T follicular helper cell (primary cell): ENCODE measurements at places on chromosomes 16 and 17.

GRCh38 chr17:40500709-40501108 is 714 bp downstream of the TNS4 start:
- DNase-seq: no peak

DNA sequence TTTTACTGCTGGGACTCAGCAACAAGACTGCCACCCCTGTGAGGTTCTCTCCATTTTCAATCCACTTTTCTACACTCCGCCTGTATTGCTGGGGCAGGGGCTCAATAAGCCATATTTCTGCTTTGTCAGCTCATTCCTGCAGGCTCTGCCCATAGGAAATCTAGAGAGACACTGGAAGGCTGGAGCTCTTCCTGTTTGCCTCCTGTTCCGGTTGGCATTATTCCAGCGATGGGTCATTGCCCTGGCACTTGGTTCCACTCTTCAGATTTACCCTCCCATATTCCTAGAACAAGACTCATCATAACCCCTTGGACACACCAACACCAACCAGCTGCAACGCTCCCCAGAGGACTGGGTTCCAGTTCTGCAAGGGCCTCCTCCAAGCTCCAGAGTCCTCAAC is 210.4 kb downstream of the CA10 start:
- no peak for DNase-seq

DNA sequence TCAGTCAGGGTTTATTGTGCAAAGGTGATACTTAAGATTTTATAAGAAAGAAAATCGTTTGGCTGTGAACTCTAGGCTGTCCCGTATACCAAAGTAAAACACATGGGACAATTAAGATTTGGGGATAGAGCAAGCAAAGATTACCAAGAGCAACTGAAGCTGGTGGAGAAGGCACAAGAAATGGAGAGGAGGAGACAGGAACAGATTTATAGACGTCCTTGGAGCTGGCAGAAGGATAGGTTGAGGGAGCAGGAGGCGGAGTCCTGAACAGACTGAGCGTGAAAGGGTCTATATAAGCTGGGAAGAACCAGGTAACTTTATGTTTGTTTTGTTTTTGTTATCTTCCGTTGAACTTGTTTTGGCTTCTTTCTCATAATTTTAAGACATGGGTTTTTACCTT is 3.8 kb downstream of the TNRC6C start:
- no peak for DNase-seq

DNA sequence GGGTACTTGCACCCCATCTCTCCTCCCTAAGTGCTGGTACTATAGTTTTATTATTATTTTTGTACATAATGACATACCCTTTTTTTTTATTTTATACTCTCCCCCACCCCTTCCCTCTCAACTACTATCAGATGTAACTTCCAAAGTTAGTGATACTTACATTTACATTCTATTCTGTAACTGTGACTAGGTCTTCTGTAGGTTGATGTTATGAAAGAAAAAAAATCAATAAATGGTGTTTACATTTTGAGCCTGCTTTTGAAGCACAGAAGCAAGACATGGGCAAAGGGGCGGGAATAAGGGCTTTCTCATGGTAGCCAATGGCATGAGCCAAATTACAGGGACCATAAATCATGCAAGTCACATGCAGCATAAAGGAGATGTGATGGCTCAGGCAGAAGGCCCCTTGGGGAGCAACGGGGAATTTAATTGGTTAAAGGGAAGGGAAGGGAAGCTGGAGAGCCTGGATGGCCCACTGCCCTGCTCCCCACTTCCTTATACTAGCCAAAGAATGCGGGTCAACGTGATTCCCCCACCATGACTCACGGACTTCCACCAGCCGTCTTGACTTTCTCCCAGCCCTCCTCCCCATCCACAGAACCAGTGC is 2.4 kb upstream of the ACSF2 start:
- DNase-seq: no peak

DNA sequence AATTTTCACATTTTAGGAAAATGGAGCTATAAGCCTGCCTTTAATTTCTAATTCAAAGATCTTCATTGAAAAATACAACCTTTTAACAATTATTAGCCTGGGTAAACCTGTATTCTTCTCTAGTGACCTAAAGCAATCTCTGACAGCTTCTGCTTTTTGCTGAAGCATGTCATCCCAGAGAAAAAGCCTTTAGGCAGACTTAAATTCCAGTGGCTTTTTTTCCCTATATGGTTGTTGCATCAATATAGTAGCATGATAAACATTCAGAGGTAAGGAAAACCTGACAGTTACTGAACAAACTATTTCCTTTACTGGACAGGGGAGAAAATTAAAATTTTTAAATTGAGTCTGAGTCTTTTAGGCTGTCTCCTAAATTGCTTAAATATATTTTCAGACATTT is 7.8 kb upstream of the EVI2A start:
- DNase-seq: no peak

GRCh38 chr16:8346294-8346693 is 244.0 kb downstream of the TMEM114 start:
- no peak for DNase-seq

DNA sequence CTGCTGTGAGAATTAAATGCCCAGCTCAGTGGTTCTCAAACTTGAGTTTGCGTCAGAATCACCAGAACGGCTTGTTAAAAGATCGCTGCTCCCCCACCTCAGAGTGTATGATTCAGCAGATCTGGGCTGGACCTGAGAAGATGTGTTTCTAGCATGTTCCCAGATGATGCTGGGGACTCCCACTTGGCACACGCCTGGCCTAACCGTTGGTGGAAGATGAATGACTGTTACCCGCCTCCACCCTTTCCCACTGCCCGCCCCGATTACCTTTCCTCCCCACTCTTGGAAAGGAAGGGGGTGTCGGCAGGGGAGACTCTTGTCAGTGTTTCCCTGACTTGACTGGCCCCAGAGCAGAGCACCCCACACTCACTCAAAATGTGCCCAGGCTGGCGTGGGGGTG is 29.3 kb upstream of the ABCC3 start:
- no peak for DNase-seq

- DNase-seq: no peak
These were observed 11.5 kb upstream of the BPTF start for GRCh38 chr17:67813803-67814180.

DNA sequence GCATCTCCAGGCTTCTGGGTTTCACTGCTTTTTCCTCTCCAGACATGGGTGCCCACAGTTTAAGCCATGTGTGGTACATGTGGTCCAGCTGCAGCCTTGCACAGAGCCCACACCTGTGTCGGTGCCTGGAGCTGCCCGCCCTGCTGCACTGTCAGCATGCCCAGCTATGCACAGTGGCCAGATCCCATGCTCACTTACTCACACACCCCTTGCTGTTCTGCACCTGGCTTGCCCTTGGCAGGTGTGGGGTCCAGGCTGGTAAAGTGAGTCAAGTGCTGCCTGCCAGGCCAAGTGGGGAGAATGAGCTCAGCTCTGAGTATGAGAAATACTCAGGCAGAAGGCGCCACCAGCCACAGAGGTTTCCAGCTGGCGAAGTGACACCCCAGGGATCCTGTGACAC is 739.9 kb downstream of the CDH11 start:
- no peak for DNase-seq

DNA sequence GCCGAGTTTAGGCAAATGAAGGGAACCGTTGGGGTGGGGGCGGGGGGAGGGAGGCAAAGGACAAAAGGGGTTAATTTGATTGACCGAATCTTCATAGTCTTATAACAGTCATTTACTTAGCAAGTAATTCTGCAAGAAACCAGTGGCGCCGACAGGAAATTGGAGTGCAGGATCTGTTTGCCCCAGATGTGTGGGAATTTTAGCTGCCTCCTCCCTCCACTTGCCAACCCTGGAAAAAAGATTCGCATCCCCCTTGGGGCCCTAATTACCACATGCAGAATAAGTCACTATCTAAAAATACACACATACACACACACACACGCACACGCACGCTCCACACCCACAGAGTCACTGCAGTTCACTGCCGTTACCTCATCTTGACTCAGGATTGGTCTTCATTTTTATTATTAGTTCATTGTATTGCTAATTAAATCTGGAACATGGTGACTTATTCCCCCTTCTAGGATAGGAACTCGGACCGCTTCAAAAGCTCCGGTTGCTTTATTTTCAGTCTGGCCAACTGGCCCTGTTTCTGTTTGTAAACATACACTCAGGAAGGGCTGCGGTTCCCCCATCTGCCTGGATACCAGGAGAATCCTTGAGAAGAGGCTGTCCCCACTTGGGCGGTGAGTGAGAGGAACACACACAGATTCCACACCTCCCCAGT is 241.6 kb upstream of the SALL1 start:
- DNase-seq: no peak

GRCh38 chr17:66960613-66961012 is 3.9 kb upstream of the CACNG4 start:
- no peak for DNase-seq

DNA sequence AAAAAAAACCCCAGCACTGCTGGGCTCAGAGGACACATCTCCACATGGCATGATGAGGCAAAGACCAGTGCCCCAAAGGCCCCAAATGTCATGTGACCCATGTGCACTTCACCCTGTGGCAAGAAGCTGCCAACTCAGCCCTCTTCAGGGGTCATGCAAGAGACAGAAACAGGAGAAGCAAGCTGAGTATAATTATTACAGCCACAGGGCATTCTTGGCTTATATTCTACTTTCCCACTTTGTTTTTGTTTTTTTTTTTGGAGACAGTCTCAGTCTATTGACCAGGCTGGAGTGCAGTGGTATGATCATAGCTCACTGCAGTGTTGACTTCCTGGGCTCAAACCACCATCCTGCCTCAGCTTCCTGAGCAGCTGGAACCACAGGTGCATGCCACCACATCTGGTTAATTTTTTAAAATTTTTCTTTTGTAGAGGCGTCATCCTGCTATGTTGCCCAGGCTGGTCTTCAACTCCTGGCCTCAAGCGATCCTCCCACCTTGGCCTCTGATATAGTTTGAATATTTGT is 32.7 kb upstream of the LITAF start:
- DNase-seq: no peak

GRCh38 chr17:18921912-18922451 is 30.0 kb upstream of the SLC5A10 start:
- no peak for DNase-seq

DNA sequence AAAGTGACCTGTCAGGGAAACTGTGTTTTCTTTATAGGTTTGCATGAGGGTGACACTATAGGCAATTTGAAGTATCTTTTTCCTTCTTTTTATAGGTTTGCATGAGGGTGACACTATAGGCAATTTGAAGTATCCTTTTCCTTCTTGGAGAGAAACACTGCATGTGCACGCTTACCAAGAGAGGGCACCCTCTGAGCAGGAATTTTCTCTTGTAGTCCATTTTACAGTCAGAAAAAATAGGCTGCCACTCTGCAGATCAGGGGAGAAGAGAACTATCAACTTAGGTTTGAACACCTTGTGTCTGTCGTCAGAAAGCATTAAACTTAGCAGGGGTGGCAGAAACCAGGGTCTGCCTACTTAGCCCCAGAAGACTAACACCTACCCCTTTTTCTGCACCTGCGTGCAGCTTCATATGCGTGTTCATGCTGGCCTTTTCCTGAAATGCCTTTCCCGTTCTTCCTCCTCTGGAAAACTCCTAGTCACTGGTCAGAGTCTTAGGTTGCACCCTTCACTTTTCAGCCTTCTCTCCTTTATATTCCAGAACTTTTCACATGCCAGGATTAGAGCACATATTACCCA is 16.4 kb upstream of the SMIM36 start:
- no peak for DNase-seq

DNA sequence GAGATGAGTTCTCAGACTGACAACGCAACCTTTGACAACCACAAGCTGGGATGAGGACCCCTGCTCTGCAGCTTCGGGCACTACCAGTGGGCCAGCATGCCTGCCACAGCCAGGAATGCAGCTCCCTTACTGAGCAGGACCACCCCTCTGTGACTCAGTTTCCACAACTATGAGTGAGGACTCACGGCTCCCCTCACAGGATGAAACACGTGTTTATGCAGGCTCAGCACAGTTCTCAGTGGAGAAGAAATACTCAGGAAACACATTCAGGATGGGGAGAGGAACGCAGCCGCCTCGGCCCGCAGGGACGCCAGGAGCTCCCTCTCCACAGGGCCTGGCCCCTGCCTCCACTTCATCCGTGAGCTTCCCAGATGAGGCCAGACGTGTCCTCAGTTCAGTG is 14.1 kb downstream of the DNASE1 start:
- no peak for DNase-seq

DNA sequence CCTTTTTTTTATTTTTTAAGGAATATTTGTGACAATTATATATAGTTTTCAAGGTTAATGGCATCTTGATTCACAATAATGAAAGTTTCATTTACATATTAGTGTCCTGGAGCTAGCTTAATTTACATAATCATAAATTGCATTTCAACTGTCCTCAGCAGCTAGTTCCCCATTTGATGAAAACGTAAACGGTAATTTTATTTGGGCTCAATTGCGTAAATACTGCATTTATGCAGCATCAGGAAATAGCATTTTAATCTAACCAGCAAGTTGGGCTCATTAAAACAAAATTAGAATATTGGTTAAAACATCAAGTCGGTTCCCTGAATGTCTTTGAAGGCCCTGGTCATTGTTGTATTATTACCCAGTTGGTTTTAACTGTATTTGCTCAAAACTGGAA is 136.8 kb upstream of the CDH5 start:
- DNase-seq: no peak

DNA sequence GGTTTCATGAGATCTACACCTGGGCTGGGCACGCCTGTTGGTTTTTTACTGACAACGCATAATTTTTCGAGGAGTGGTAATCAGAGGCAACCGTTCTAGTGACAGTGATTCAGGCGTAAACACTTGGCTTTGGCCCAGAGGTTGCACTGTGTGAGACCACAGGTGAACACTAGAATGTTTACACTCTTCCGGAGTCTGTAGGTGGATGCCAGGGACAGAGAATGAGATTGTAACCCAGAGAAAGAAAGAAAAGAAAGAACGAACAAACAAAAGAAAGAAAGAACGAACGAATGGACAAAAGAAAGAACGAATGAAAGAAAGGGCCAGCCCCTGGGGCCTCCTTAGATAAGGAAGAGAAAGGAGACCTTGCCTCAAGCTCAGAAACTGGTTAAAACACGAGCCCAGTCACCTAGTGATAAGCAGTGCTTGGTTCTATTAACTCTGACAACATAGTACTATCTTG is 113.2 kb downstream of the PRKCB start:
- peak; percentile 68 for DNase-seq
